Fibroblast of the conjunctiva (primary cell): ENCODE measurements at places on chromosomes 11 and 22.
A peak's percentile ranks its signal among the peaks of the same experiment; 100 is the strongest.

DNA sequence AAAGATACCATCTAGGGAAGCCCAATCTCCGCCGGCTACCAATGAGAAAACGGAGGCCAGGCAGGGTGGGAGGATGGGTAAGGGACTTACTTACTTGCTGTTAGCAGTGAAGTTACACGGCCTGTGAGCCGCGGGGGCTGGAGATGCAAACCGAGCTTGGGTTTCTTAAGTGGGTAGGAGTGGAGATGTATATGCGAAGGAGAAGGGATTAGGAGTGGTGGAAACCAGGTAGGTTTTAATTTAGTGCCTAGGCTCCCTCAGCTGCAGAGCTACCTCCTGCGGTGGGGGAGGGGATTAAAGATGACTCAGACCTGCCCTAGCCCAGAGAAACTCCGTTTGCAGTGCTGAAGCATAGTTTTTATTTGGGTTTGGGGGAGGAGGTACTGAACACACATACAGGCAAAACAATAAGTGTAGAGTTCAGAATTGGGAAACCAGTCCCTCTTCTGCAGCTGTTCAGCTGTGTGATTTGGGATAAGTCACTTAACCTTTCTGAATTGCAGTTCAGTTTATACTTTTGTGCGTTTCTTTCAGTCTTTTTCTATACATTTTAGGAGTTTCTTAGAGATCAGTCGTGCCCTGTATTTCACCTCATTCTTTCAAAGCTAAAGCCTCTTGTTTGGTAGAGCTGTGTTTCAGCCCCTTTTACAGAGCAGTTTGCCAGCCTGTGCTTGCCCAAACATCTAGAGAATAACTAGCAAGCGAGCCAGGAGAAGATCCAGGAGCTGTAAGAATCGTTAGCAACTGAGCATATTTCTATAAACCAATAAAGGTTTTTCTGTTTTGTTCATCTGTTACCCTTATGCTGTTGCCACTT lies 596 bp upstream of the TNRC6B start:
- peak; percentile 60 for DNase-seq

- DNase-seq, result no peak
Measured at GRCh38 chr22:29689206-29689879, 30.5 kb upstream of the CABP7 start.

DNA sequence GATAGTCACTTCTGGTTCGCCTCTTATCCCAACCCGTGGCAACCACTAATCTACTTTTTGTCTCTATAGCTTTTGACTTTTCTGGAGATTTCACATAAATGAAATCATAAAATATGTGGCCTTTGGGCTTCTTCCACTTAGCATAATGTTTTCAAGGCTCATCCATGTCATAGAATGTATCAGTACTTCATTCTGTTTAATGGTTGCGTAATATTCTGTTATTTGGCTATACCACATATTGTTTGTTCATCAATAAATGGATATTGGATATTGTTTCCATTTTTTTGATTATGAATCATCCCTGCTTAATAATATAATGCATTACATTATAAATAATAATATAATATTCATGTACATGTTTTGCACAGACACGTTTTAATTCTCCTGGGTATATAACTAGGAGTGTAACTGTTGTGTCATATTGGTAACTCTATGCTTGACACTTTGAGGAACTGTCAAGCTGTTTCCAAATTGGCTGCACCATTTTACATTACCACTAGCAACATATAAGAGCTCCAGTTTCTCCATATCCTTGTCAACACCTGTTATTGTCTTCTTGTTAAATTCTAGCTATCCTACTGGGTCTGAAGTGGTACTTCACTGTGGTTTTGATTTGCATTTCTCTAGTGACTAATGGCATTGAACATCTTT lies 181.5 kb downstream of the CADM1 start:
- DNase-seq, result no peak

- no peak for DNase-seq
Measured at GRCh38 chr11:120061036-120061760, 76.7 kb downstream of the TRIM29 start.

- DNase-seq, result no peak
Measured at GRCh38 chr11:68552542-68552941, 92.0 kb downstream of the PPP6R3 start.

DNA sequence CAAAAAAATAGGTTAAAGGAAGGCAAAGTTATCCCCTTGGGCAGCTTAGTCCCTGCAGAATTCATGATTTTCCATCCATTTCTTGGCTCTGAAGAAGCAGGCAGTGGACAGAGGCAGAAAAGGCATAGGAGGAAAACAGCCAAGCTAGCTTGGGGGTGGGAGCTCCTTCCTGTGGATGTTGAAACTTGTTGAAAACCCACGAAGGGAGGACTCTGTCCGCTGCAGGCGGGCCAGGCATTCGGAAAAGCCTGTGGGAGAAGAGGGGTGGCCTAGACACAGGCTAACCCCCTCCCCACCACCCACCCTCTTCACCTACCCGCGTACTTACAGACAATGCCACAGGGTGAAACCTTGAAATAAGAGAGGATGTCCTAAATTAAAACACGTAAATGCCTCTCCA lies 72.1 kb downstream of the C22orf31 start:
- no peak for DNase-seq

DNA sequence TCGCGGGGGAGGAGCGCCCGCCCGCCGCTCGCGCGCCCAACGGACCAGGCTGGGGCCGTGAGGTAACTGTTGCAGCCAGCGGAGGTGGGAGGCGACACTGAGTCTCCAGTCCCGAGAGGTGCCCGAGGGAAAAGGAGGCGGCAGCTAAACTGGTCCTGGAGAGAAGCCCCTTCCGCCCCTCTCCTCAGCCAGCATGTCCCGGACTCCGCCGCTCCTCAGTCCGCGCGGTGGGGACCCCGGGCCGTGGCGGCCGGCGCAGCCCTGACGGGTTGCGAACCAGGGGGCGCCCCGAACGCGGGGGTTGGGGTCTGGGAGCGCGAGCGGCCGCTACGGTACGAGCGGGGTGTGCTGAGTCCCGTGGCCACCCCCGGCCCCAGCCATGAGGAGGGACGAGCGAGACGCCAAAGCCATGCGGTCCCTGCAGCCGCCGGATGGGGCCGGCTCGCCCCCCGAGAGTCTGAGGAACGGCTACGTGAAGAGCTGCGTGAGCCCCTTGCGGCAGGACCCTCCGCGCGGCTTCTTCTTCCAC lies at the start of gene PDE3B:
PDE3B (plus strand) TSS at position 108 of the 529 bp plus-strand sequence; CDS start at position 380, 272 bp downstream.
- peak; percentile 26 for DNase-seq

- no peak for DNase-seq
Measured at GRCh38 chr11:119977561-119977860, 160.4 kb downstream of the TRIM29 start.

DNA sequence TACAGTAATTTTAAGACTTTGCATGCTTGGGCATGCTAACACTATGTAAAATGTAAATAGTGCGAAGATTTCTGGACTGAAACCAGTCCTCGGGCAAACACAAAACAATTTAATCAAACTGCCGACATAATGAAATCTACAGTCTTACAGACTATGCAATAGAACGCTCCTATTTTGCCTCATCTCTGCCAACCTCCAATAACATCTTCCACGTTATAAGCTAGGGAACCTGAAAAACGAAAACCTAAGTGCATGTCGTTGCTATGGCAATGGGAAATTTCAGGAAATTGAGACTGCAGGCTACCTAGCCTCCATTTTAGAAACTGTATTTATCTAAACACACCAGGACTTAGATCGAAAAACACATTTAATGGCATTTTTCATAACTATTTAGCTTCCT lies 1.1 kb downstream of the CSTF3 start:
- peak; percentile 26 for DNase-seq

- DNase-seq, result no peak
Measured at GRCh38 chr22:35109616-35110015, 43.7 kb downstream of the ISX start.

- DNase-seq, result no peak
Measured at GRCh38 chr11:8261291-8261690, 2.4 kb downstream of the LMO1 start.

DNA sequence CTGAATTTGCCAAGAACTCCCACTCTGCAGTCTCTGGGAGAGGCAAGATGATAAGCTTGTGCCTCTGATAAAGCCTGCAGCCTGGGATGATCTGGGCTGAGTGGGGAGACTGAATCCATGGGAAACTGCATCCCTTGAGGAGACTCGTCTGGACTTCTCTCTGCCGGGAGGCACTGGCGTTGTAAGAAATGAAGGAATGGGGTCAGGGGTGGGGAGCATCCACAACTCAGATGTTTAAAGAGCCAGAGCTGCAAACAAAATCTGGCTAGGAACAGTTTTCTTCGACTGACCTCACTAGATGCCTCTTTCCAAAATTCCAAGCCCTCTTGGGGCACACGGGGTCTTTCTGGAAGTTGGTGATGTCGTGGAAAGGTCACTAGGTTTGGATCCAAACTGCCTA lies 64.4 kb downstream of the SPON1 start:
- no peak for DNase-seq

GRCh38 chr11:117888139-117888566 lies 11.7 kb upstream of the FXYD6 start:
- DNase-seq, result no peak

DNA sequence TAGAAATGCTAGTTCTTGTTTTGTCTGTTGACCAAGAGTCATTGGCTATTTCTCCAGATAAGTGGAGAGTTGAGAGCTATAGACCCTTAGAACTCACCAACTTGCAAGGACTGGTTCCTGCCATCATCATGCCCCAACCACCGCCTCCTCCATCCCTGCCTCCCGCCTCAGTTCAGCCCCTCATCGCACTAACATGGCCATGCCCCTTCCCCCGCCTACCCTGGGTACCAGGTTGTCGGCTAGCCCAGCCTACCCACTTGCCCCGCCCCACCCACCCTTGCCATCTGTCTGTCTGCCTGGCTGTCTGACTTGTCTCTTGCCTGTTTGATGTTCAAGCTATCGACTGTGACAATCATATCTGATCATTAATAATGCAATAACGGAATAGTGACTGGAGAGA lies 154.1 kb downstream of the TRIM29 start:
- DNase-seq, result no peak

GRCh38 chr11:115525531-115526006 lies 21.4 kb upstream of the CADM1 start:
- DNase-seq, result no peak

- DNase-seq, result no peak
Measured at GRCh38 chr11:115617767-115618166, 113.6 kb upstream of the CADM1 start.
